ENCODE measurements at places on chromosomes 5 and 9. TPM values are rescaled to one million over a fixed set of nuclear protein-coding genes. Genes with fewer than 3 reads are reported as not detected.

Gene OR1J2
- total RNA-seq = not detected

Gene MELK
- 49.5 TPM for total RNA-seq

GRCh38 chr9:87682618-87683017, 43.3 kb upstream of the CTSL start:
- H3K27ac ChIP-seq = no peak overlapping the region
- no peak overlapping the region for H3K4me3 ChIP-seq
- H3K27me3 ChIP-seq = no peaks in the 10 kb centered on the region
- DNase-seq = no peak

GRCh38 chr9:127104581-127105311, 17.7 kb downstream of the ANGPTL2 start:
- DNase-seq = no peak
- H3K36me3 ChIP-seq = no peaks in the 10 kb centered on the region

- H3K27me3 ChIP-seq = peaks cover 2% of the 10 kb centered on the region
- no peak overlapping the region for H3K27ac ChIP-seq
- no peak for DNase-seq
- H3K4me3 ChIP-seq = no peak overlapping the region
- H3K36me3 ChIP-seq = no peaks in the 10 kb centered on the region
These were observed 748 bp downstream of the LCN9 start for GRCh38 chr9:135663857-135664256.
